ENCODE measurements at places on chromosomes 12 and 14.

DNA sequence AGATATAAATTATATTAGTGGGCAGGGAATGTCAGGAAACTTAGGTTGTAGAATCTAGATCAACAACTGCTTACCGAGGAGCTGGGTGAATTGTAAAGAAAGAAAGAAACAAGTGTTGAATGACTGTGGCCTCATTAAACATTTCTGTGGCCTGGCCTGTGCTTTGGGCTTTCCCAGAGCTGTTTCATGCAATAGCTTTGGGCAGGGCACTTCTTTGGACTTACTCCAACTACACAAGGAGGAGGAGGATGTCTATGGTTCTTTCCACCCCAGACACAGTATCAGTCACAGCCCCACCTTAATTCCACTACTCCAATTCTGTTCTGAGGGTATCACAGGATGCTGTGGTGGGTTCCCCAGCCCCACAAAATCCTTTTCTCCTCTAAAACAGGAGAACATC is 38.0 kb downstream of the DPF3 start:
- DNase-seq: no peak

- DNase-seq: peak; percentile 18
These were observed 2.5 kb downstream of the FUT8 start for GRCh38 chr14:65414961-65415589.

- DNase-seq: peak; percentile 58
These were observed 831 bp downstream of the CRIP1 start for GRCh38 chr14:105487449-105487985.

GRCh38 chr12:28390761-28391385 is 200.6 kb downstream of the CCDC91 start:
- no peak for DNase-seq

GRCh38 chr12:113030875-113031525 is 25.5 kb upstream of the DTX1 start:
- DNase-seq: no peak

GRCh38 chr12:92492995-92493394 is 209.8 kb upstream of the PLEKHG7 start:
- no peak for DNase-seq

DNA sequence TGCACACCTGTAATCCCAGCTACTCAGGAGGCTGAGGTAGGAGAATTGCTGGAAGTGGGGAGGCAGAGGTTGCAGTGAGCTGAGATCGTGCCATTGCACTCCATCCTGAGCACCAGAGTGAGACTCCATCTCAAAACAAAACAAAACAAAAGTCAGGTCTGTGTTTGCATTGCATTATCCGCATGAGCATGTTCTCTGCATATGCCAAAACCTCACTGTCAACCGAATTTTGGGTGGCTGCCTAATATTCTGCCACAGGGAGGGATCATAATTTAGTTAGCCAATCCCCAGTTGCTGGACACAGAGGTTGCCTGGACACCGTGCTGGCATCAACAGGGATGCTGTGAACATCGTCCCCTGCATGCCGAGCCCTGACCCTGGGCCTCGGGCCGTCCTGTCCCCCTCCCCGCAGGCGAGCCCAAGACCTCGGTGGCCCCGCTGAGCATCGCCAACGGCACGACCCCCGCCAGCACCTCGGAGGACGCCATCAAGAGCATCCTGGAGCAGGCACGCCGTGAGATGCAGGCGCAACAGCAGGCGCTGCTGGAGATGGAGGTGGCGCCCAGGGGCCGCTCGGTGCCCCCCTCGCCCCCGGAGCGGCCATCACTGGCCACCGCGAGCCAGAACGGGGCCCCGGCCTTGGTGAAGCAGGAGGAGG is 49.2 kb downstream of the PHETA1 start:
- no peak for DNase-seq

DNA sequence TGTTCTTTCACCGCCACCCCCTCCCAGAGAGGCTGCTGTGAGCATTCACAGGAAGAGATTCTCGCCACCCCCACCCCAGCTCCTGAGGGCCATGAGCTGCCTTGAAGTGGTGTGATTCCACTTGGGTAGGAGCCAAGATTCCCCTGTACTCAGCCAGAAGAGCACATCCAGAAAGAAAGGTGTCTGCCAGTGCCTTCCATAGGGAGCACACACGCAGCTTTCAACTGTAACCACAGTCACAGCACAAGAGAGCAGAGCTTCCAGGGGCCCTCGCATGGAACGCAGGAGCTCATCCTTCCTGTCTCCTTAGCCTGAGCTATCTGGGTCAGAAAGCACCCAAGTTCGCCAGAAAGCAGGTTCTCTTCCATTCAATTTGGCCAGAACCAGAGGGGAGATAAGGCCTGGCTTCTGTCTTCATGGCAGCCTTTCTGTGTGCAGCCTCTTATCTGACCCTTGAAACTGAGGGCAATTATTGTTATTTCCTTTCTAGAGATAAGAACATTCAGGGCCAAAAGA is 66.6 kb upstream of the SCN8A start:
- no peak for DNase-seq

DNA sequence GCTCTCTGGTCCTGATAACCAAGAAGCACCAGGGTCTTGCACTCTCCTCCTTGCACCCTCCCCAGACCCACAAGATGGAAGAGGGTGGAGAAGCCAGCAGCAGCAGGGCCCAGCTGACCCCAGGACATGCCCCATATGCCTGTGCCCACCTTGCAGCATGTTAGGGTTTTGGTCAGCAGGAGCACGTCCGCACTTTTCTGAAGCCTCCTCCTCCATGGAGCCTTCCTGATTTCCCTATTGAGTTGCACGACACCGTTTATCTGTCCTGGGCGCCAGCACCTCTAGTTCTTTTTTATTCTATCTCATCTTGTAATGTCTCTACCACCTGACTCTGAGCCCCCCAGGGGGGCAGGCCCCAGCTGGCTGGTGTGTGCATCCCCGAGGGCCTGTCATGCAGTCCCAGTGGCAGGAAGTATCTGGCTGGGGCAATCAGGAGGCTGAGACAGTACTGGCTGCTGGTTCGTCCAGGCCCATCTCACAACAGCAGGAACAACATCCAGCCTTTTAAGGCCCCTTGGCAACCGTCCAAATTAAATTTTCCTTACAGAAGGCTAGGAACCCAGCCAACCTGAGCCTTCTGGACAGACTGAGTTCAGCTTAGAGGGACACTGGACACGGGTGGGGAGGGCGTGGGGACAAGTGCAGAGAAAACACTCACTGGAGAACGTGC is 39.6 kb downstream of the CCDC85C start:
- no peak for DNase-seq

DNA sequence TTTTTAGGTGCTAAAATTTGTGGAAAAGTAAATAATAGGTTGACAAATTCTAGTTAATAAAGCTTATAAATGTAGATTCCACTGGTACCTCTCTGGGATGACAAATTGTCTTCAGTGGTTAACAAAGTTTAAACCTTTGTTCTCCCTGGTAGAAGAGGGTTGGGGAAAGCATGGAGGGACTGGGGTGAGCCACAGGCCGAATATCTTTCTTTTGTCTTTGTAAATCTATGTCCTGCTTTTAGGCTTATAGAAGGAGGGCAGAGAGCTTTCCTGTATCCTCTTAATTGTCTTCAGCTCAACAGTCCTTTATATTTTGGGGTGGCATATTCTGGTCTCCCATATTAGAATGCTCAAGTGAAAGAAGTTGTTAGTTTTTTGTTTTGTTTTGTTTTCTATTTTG is 142.2 kb upstream of the CNOT2 start:
- DNase-seq: no peak

- DNase-seq: no peak
These were observed 92.9 kb upstream of the TBX3 start for GRCh38 chr12:114776731-114777442.

DNA sequence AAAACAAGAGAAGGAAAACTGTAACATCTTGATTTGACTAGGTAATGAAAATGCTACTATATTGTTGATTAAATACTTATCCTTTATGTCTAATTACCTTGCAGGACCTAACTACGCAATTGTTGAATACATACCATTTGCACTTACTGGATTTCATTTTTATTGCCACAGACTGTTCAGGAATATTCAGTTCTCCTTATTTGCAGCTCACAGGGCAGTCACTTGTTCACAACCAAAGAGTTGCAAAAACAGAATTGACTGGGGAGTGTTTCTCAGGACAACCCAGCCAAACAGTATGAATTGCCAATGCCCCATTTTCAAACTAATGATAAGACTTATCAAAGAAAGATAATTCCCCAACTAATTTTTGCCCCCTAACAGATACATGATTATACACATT is 49.4 kb downstream of the CIT start:
- DNase-seq: no peak

- no peak for DNase-seq
These were observed 19.4 kb downstream of the OTOGL start for GRCh38 chr12:80118565-80119324.

DNA sequence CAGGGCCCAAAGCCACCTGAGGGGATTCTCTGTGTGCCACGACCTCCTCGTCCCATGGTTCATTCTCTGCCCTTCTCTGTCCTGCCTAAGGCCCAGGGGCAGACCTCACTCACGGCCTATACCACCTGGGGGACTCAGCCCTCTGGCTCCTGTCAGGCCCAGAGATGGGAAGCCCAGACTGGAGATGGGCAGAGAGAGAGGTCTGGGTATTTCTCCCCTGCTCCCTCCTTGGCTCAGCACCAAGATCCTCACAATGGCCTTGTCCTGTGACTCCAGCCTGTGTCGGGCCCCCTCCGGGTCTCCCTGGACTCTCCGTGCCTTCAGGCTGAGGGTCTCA is 46.9 kb upstream of the BCL11B start:
- no peak for DNase-seq

DNA sequence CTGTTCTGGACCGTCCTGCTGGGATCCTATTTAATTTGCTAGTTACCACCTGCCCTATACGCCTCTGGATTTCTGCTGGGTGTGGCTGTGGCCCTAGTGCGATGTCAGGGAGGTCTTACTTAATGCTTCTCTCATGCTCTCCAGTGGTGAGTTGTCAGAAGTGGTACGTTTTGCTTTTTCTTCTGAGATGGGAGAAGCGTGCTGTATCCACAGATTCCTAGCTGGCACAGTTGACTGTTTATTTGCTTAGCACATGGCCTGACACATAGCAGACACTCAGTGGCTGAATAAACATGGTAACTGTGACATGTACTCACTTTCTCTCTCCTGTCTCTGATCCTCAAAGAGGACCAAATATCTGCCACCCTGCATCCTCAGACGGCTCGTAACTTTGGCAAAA is 107.3 kb downstream of the CACNA1C start:
- DNase-seq: no peak

DNA sequence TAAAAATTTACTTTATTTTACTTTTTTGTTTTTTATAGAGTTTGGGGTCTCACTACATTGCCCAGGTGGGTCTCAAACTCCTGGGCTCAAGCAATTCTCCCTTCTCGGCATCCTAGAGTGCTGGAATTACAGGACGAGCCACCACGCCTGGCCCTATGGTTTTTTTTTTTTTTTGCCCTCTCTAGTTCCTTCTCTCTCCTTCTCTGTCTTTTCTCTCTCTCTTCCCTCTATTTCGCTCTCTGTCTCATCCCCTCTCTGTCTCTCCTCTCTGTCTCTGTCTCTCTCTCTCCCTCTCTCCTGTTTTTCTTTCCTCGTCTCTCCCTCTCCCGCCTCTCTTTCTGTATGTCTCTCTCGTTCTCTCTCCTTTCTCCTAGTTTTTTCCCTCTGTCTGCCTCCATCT is 202.6 kb upstream of the LHX5 start:
- DNase-seq: no peak

DNA sequence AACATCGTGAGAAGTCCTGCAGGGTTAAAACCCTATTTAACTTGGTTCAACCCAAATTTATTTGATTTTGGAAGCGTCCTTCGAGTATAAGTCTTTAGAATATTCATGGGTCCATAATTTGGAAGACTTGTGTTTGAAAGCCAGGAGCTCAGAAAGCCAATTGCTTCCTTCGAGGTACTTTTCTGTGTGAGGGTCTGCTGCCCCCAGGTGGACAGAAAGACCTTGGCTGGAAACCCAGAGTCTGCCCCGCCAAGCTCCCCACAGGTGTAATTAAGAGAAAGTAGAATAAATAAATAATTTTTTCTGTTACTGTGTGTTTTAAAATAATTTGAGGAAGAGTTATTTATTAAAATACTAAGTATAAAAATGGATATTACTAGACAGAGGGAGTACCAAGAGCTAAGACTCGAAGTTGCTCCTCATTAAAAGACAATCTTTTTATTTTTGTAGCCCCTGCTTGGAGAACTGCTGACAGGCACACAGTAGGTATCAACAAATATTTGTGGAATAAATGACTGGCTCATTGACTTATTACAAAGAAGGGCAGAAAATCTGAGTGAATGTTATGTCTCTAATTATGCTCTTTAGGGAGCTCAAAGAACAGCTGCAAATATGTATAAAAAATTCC is 105.8 kb downstream of the PAH start:
- DNase-seq: no peak

DNA sequence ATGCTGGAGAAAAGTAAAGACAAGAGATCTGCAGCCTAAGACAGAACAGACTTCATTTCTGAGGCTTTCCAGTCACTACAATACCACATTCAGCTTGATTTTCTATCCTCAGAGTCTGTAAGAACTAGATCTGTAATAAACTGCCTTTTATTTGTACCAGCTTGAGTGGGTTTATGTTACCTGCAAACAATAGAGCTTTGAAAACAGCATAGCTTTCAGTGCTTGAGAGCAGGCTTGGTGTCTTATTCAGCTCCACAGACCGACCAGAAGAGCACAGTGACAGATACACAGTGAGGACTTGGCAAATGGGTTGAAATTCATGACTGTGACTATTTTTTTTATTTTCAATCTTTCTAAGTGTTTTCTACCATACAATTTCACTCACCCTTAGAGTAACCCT is 207.8 kb upstream of the OTX2 start:
- no peak for DNase-seq

DNA sequence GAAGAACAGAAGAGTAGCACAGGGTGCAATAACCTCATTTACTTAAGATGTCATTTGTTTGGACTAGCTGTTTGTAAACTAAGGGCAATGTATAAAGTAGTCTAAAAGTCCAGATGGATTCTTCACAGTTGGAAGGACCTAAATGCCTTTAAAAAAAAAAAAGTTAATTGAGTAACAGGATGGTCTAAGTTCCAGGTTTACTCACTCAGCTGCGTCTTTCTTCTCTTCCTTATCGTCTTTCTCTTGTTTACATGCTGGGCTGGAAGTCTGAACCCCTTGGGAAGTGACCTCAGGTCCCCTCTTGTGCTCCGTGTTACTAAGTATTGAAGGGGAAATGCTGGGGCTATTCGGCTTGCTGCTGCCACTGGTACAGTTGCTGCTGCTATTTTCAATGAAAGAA is 82.5 kb downstream of the SH2B3 start:
- DNase-seq: no peak

DNA sequence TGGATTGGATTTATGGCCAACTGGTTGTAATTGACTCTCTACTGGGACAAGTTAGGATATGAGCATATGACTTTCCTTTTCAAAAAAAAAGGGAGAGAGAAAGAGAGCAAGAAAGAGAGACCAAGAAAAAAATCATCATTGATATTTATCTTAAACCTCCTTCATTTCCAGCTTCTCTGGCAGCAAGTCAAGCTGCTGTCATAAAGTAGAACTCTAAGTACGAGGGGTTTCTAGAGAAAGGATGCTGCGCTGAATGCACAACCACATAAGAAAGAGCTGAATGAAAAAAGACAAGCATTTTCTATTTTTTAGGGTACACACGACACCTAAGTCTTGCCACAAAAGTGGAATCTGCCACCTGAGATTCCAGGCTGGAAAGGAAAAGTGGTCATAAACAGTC is 182.6 kb downstream of the SLC25A21 start:
- no peak for DNase-seq

Data from activated CD8-positive, alpha-beta memory T cell treated with anti-CD3 and anti-CD28 coated beads, Interleukin-2, amount 50 U/mL, for 4 hours (primary cell).